ENCODE measurements at places on chromosomes 11 and 22.

DNA sequence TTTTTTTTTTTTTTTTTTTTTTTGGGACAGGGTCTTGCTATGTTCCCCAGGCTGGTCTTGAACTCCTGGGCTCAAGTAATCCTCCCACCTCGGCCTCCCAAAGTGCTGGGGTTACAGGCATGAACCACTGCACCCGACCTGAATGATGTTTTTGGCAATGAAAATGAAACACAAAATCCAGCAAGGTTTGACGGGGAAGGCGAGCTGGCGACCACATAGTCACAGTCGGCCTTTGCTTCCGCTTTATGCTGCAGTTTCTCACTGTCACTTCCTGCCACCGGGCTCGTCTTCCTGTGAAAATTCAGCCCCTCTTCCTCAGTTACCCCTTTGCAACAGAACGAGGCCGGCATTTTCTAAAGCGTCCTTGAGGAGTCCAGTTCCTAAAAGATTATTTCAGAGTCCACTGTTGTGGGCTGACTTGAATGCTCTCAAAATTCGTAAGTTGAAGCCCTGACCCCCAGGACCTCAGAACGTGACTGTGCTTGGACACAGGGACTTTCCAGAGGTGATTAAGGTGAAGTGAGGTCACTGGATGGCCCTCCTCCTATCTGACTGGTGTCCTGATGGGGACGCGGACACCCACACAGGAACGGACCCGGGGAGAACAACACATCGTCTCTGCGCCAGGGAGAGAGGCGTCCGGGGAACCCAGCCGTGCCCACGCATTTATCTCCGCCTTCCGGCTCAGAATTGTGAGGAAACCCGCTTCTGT lies 2.9 kb upstream of the BID start:
- peak; percentile 63 for DNase-seq

DNA sequence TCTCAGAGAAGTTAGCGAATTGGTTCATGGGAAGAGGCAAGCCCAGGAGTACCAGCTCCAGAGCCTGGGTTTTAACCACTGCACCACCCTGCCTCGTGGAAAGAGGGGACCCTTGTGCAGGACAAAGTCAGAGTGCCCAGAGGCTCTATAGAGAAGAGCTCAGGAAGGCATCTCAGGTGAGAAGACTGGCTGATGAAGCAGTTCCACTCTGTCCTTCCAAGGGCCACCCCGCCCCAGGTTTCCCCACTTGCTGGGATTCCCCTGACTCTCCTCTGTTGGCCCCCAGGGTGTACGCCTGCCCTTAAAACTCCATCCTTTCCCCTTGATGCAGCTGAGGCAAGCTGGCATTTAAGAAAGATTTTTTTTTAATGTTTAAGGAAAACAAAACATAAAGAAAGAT lies 265.8 kb downstream of the BUD13 start:
- DNase-seq: no peak

GRCh38 chr11:126282361-126282735 lies 545 bp upstream of the TIRAP start:
- no peak for DNase-seq

DNA sequence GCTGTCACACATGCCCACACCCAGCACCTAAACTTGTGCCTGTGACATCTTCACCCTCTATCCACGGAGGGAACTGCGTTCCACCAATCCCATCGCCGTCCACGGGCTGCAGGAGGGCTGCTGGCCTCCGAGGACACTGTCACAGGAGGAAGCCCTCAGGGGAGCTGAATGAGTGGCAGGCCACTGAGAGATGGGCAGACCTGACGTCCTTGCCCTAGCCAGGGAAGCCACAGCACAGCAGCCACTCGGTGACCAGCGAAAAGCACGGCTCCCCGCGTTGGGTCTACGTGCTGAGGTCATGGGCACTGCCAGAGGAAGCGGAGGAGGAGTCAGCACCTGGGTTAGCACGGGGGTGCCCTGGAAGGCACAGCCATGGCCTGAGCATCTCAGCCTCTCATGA lies 50.5 kb downstream of the IGSF9B start:
- peak; percentile 38 for DNase-seq

DNA sequence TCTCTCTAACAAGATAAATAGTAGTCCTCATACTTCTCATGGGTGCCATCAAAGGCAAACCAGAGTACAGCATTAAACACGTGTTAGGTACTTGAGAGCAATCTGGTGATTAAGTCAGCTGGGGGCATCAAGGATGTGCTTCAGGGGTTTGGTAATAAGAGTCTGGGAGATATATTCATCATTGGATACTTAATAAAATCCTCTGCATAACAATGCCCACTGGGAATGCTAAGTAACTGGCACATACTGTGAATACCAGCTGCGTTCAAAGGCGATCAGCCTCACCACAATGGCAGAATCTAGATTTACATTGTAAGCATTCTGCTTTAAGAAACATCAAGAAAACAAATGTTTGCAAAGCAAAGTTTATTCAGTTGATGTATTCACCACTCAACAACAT lies 268.6 kb upstream of the PITPNB start:
- no peak for DNase-seq

DNA sequence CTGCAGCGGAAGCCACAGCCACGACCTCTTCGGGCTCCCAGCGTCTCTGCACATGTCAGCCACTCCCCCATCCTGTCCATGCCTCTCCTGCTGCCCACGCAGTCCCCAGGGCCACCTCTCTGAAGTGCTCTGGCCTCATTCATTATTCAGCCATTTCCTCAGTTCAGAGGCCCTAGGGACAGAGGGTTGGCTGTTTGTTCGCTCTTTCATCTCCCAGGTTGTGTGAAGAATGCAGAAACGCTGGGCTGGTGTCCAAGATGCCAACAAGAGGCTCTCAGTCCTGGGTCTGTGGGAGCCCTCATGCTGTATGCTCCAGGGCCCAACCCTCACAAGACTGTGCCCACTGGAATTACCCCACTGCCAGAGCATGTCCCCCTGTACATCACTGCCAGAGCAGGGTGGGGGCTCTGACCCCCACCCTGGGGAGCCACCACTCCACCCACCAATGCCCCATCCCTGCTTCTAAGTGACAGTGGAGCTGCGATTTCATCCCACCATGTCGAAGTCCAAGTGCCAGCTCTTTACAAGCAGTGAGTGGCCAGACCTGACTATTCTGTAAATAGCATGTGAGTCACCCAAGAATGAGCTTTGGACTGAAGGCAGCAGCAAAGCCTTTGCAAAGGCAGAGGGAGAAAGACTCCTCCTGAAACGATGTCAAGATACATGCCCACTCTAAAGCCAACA lies 209.6 kb downstream of the BUD13 start:
- DNase-seq: no peak

GRCh38 chr22:34993548-34993947 lies 72.4 kb upstream of the ISX start:
- no peak for DNase-seq

DNA sequence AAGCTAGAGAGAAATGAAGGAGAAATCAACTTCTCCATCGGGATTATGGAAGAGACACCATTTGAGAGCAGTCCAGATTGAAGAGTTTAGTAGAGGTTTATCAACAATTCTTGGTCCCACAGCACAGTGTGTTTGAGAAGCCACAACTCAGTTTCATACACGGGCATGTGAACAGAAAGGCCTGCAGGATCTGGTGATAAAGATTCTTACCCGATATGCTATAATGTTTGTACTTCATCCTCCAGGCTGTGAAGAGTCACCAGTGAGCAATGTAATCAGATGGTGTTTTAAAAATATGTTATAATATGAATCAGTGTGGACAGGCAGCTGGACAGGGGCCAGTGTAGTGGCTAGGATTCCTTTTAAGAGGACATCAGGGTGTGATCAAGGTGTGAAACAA lies 29.7 kb upstream of the VWA5A start:
- no peak for DNase-seq

DNA sequence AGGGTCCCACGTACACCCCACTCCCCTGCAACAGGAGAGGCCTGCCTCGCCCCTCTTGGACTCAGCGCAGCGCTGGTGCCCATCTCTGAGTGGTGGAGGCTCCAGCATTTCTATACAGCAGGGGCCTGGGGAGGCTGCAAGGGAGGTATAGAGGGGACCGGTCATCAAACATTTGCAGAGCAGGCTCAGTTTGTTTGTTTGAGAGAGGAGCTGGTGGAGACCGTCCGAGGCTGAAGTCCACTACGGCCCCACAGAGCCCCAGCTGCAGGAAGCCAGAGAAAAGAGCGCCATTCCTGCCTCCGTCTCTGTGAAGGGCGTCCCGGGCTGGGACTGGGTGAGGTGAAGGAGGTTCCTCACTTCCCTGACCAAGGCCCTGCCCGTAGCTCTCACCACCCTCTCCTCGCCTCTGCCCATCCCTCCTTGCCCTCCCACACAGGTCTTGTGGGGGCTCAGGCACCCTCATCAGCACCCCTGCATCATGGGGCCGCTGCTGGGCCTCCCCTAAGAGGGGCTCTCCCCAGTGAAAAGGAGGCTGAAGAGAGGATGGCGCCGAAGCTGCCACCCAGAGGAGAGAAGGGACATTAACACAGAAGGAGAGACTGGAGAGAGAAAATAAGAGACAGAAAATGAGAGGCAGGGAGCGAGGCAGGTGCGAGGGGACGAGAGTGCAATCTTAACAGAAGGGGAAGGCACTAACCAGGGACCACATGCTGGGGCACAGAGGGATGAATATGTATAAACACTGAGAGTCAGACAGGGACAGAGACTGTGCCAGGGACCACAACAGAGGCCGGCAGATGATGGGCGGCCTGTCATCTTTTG lies 24.5 kb downstream of the RPUSD4 start:
- no peak for DNase-seq

- no peak for DNase-seq
These were observed 61.1 kb downstream of the WT1 start for GRCh38 chr11:32374261-32374711.

DNA sequence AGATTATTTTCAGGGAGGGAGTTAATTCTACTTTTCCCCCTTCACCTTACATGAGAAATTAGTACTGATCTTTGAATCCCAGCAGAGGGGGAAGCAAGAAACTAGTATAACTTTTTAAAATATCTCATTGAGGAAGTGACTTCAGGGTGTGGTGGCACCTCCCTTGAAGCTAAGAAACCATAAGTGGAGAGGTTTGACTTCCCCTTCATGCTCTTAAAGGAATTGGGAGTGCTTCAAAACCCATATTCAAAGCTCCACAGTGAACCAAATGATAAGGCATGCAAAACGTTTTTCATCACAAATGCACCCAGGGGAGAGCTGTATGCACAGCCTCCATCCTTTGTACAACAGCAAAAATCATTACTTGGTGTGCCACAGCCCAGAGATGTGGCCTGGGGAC lies 540 bp downstream of the MS4A14 start:
- no peak for DNase-seq

GRCh38 chr11:9143721-9144120 lies 52.3 kb upstream of the SCUBE2 start:
- no peak for DNase-seq

GRCh38 chr11:66044757-66045156 lies 4.2 kb downstream of the GAL3ST3 start:
- peak; percentile 15 for DNase-seq

GRCh38 chr11:102762361-102762767 lies 18.1 kb downstream of the MMP10 start:
- DNase-seq: no peak

DNA sequence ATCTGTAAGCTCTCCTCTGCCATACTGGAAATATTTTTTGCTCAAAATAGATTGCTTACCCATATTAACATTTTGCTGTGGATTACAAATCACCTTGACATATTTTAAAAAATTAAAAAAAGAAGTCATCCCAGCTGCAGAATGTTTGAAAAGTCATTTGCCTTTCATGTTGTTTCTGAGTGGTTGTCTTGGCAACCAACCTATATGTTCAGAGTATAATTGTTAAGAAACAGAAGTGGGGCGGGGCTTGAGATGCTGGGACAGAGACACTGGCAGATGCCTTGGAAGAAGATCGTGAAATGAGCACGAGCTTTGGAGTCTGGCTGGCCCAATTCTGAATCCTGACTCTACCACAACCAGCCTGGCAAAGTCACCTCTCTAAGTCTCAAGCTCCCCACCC lies 348.2 kb downstream of the LARGE1 start:
- DNase-seq: no peak

DNA sequence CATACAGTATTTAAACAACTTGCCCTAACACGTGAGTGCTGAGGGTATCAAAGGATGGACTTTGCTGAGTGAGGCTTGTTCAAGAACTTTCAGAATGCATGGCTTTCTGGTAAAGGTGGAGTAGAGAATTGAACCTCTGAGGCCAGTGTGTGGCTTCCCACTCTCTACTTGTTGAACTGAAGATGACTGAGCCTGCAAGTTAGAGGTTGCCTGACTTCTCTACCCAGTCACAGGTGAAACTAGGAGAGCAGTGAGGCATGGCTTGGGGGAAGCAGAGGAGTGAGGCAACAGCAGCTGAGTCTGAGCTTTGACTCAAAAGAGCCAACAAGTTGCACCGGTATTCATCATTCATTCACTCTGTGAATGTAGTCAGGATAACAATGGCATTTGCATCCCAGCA lies 256.4 kb upstream of the SESN3 start:
- DNase-seq: no peak

DNA sequence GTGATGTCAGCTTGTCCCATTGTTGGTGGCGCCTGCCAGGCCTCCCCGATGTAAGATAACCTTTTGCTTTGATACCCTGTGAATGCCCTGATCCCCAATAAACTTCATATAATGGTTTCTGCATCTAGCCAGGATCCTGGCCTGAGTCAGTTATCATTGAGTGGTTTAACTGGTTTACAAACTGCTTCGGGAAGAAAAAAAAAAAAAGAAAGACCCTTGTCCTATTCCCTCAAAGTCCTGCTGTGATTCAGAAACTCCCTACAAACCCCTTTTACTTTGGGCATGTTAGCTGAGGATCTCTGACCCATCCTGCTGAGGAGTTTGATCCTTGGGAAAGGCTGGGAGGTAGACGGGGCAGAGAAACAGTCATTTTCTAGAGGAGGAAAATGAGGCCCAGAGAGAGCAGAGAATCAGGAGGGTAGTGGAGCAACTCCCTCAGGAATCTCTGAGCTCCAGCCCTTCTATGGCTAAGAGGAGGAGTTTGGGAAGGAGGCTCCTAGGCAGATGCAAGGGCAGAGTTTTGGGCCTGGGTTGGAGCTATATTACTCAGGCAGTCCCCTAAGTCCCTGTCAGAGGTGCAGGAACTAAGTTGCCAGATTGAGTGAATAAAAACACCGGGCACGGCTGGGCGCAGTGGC lies 5.4 kb upstream of the CYB5R3 start:
- no peak for DNase-seq

- DNase-seq: no peak
These were observed 200.3 kb upstream of the MTNR1B start for GRCh38 chr11:92769112-92769511.
